H54 (cell line): ENCODE measurements at places on chromosomes 3 and 15.

DNA sequence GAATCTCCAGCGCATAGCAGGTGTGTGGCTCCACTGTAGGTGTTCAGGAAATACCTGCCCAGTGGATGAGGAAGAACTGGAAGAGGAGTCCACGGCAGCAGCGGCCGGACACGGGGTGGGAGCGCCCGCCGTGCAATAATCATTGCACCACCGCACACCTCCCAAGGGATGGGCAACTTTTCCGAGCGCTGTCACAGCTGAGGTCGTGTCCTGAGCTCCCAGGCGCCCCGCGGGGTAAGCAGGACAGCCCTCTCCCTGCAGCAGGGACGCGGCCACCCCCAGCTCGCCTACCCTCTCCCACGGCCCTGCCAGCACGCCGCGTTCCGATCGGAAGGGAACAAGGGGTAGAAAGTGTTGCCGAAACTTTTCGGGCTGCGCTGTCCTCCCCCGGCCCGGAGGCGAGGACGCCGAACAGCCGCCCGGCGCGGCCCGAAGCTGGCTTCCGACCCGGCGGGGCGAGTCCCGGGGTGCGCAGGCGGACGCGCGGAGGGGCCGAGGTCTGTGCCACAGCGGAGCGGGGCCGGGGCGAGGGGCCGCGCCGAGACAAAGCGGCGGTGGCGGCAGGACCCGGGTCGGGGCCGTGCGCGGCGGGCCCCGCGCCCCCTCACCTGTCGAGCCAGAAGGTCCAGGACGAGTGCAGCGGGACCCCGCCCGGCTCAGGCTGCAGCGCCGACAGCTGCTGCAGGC, 475 bp downstream of the EIF4E3 start:
- DNase-seq, result peak; percentile 44

DNA sequence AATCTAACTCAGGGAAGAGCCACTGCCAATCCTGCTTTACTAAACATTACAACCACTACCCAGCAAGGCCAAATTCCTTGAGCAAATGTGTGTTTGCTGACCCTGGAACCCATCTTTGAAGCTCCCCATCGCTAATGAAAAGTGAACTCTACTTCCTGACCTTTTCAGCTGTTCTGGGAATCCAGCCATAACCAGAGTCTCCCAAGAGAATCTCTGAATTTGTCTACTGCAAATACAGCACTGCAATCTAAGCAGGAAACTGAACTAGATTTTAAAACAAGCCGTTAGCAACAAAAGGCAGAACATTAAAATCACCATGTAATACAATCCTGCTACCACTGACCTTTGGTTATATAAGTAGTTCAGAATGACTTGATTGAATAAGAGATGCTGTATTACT, 309.2 kb downstream of the MAGI1 start:
- no peak for DNase-seq

GRCh38 chr3:79467721-79468120, 300.1 kb downstream of the ROBO1 start:
- DNase-seq, result peak; percentile 4

DNA sequence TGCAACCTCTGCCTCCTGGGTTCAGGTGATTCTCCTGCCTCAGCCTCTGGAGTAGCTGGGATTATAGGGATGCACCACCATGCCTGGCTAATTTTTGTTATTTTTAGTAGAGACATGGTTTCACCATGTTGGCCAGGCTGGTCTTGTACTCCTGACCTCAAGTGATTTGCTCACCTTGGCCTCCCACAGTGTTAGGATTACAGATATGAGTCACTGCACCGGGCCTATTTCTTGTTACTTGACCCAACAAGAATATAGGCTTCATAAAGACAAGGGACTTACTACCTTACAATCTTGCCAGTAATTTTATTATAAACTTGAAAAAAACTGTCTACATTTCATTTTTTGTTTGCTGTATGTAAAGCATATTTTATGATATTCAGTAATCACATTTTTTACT, 21.4 kb upstream of the ZBTB47 start:
- DNase-seq, result no peak

DNA sequence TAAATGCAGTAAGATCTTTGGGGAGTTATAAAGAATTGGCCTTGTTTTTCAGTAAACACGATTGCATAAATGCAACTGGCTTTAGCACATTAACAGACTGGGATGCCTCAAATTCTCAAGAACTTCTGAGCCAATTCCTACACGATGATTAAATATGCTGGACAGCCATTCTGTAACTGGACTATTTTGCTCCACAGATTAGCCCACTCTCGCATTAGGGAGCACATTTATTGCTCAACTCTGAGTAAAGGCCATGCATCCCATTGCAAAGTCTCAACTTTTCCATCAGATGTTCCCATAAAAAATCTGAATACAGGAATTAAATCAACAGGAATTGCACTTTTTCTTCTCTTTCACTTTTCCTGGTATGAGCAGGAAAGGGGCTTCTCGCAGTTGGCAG, 66.7 kb upstream of the PRICKLE2 start:
- no peak for DNase-seq

- no peak for DNase-seq
Measured at GRCh38 chr15:100722551-100723314, 120.3 kb downstream of the ASB7 start.

- no peak for DNase-seq
Measured at GRCh38 chr3:10353661-10354360, 32.9 kb upstream of the SEC13 start.

DNA sequence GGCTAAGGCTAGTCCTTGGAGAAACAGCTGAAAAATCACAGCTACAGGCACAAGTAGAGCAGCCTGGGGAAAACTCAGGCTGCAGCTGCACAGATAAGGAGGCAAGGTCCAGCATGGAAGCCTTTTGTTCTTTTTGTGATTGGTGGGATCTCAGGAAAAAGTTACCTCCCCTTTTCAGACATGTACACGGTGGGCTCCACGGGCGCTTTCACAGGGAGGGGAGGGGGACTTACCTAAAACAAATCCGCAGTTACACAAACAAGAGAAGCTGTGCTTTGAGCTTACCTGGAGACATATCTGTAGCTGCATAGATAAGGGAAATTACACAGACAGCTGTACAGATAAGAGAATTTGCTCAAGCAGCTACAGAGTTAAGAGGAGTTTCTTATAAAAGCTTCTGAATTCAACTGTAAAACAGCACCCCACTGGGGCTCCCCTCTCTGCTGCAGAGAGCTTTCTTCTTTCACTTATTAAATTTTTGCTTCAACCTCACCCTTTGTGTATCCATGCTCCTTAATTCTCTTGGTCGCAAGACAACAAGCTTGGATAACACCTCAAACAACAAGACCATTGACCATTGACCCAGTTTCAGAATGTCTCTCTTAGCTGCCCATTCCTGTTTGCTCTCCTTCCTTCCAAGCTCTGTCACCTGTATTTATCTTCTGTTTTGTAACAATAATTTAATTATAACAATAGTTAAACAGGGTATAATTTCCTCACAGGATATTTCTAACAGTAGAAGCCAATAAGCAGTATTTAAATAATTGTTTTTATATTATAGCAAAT, 10.9 kb upstream of the CD200 start:
- DNase-seq, result no peak

GRCh38 chr3:115862849-115863248, 239.5 kb downstream of the GAP43 start:
- no peak for DNase-seq

DNA sequence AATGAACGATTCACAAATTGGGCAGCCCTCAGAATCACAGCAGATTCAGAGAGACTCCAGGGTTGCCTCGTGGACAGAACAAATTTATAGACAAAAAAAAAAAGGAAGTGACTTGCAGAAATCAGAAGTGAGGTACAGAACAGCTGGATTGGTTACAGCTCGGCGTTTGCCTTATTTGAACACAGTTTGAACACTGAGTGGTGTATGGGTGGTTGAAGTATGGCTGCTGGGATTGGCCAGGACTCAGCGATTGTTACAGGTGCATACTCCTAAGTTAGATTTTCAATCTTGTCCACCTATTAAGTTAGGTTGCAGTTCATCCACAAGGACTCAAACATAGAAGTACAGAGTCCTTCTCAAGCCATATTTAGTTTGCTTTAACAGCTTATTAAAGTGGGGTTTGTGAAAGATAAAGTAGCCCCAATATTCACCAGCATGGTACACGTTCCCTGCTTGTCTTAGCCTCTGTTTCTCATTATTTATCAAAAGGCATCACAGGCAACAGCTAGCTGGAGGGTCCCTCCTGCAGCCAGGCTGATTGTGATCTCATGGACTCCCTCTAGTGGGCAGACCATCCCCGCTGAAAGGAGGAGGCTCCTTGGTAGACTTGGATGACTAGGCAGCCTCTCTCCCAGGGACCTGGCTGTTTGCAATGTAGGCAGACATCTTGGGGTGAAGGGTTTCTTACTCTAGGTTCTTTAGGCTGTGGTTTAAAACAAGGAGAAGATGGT, 17.6 kb upstream of the ALDH1L1 start:
- peak; percentile 44 for DNase-seq

- DNase-seq, result peak; percentile 7
Measured at GRCh38 chr15:39429898-39430357, 151.0 kb upstream of the THBS1 start.

- DNase-seq, result no peak
Measured at GRCh38 chr15:77069521-77070121, 1.3 kb downstream of the TSPAN3 start.

DNA sequence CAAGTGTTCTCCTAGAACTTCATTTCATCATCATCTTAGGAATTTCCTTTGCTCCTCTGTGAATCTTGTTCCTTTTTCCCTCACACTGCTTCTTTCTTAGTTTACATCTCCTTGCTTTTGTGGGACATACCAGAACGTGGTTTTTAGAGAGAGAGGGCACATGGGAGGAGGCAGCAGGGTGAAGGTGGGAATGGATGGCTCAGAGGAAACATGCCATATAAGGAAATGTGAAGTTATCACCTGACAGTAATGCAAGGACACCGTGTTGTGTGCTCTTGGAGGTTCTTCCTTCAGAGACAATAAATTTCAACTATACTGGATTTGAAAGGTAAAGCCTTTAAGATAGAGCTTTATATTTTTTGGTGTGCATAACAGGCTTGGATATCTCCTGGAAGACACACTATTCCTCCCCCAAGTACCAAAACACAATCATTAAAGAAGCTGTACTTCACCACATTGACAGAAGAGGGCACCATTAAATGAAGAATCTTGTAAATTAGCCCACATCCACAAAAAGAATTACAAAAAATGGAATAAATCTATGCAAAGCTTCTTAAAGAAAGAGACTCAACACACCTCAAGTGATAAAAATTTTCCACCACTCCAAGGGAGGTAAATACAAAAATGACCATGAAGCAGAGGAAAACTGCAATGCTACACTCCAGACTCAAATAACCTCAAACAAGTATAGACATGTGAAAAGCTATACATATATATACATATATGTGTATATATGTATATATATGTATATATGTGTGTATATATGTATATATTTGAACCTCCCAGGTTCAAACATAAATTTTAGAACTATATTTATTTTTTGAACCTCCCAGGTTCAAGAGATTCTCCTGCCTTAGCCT, 26.1 kb downstream of the RPL39L start:
- no peak for DNase-seq

DNA sequence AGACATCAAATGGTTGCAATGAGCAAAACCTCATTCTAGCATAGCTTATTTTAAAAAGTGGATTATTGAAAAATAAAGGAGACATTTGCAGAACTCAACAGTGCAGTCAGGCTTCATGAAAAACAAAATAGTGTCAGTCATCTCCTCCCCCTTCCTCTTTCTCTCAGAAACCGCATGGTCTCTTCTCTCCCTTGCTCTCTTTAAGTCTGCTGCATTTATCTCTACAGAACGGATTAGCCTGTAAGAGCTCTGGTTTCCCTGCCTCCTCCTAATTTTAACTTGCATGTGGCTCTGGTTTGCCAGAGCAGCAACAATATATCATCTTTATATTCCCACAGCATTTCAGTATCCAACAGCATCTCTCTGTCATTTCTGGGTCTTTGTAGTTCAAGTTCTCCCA, 609.0 kb downstream of the MECOM start:
- no peak for DNase-seq

DNA sequence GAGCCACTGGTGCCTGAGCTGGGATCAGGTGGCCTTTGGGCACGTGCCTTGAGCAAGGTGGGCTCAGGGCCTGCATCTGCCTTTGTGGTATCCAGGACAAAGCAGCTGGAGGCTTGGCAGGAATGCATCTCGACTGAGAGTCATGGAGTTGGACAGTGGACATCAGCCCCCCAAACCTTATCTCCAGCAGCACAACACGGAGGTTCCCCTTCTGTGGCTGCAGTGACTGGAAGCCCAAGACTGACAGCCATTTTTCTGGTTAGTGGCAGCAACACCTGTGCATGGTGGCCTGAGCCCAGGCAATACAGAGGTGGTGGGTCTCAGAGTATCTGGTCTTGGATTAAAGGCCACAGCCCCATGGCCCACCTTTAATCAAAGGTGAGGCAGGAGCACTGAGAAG, 27.8 kb upstream of the TSEN2 start:
- DNase-seq, result no peak

DNA sequence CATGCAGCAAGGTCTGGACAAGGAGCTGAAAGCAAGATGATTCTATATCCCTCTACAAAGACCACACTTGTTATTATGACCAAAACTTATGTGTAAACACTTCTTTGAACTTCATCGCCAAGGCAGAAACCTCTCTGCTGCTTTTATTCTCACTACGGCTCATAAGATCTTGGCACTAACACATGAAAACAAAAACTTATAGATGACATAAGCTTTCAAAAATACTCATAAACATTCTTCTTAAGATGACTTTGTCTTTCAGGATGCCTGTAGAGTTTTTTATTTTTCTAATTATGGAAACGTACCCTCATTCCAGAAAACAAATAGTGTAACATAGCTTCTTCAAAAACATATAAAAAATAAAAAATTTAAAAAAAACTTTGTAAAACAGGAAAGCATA, 12.5 kb upstream of the C15orf61 start:
- DNase-seq, result no peak
